Osteoblast (primary cell): ENCODE measurements at places on chromosomes 6 and 20. TPM values are rescaled to one million over a fixed set of nuclear protein-coding genes. Genes with fewer than 3 reads are reported as not detected.
A peak's percentile ranks its signal among the peaks of the same experiment; 100 is the strongest.

- peak; percentile 80 for DNase-seq
These were observed 26.5 kb upstream of the GFOD1 start for GRCh38 chr6:13513626-13514502.

GRCh38 chr20:44159711-44160110 is 27.3 kb downstream of the JPH2 start:
- DNase-seq, result peak; percentile 67

DNA sequence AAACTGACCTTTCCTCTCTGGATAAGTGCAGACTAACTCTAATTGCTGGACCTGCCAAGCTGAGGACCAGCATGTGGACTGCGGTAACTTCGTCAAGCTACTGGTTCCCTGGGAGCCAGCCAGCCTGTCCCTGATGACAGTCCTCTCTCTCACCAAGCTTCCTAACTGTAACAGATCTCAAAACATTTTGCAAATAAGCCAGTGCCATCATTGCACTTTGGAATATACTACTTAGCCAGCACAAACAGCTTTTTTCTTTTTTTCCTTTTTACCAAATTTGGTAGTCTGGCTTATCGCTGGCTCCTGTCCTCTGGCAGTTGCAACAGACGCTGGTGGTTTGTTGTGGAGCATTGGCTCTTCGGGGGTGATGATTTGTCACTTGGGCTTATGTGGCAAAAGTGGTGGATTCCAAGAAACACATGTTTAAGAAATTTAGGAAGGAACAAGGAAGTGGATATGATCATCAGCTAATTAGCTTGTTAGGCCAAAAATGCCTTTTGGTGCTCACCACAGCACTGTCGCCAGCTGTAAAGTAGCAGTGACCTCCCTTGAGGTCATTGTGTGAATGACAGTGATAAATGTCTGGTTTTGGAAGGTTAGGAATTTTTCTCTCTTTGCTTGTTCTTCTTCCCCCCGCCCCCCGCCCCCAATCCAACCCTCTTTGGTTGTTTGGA is 171.7 kb downstream of the CLIC5 start:
- no peak for DNase-seq

Gene EMILIN3
- total RNA-seq, result not detected in 2 replicates

DNA sequence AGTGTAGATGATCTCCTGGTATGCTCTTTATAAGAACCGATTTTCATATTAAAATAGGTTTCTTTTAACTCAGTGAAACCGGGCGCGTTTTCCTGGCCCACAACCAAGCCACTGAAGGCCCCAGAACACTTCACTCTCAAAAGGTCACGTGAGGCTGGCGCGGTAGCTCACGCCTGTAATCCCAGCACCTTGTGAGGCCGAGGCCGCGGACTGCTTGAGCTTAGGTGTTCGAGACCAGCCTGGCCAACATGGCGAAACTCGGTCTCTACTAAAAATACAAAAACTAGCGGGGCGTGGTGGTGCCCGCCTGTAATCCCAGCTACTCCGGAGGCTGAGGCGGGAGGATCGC is 402 bp upstream of the TAF8 start:
- no peak for DNase-seq
